ENCODE measurements at places on chromosomes 4 and X.

- no peak for DNase-seq
These were observed 167.9 kb downstream of the MAML3 start for GRCh38 chr4:139986106-139986505.

- no peak for DNase-seq
These were observed 16.7 kb downstream of the BCOR start for GRCh38 chrX:40080894-40081678.

DNA sequence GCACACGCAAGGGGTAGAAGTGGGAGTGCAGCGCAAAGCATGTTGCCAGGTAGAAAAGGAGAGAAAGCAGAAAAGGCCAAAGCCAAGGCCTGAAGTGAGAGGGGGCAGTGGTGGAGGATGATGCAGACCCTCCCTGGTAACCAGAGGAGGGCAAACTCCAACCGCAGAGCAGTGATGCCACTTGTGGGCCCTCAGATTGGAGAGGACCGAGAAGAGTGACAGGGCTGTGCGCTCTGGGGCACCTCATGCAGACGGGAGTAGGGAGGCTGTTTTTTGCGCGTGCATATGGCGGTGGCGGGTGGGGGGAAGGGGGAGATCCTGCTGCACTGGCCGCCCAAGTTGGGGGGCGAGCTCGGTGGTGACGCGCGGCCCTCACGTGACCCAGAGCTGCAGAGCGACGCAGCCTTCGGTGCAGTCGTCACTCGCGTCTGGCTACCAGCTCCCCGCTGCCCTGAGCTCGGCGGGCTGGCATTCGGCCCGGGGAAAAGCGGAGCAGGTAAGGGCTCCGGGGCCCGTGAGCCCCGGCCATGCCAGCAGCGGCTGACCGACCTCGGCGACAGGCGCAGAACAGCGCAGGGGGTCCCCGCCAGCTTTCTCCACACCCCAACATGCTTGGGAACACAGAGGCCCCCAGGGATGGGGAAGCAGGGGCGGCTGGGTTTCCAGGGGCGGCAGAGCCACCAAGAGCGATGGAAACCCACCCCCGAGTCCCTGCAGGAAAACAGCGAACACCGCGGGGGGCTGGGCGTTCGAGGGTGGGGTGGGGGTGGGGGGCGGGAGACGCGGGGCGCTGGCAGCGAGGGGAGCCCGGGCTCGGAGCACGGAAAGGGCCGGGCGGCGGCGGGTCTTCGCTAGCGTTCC is at the start of gene BEX3:
TSS of gene BEX3 (plus strand) at position 421 of the 861 bp plus-strand sequence. CDS start 984 bp downstream, outside the sequence.
- DNase-seq, result peak; percentile 41

DNA sequence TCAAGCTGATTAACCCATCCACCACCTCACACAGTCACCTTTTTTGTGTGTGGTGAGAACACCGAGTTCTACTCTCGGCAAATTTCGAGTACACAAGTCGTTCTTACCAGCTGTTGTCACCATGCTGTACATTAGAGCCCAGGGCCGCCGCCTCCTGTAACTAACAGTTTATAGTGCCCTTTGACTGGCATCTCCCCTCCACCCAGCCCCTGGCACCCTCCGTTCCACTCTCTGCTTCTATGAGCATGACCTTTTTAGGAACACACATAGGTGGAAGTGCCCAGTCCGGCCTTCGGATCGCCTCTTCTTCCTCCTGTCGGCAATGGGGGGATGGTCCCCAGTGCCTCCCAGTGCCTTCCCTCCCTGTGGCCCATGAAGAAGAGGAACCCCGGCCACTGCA is 141.4 kb downstream of the STK32B start:
- no peak for DNase-seq

GRCh38 chr4:1290165-1290977 is 680 bp downstream of the MAEA start:
- DNase-seq, result no peak

DNA sequence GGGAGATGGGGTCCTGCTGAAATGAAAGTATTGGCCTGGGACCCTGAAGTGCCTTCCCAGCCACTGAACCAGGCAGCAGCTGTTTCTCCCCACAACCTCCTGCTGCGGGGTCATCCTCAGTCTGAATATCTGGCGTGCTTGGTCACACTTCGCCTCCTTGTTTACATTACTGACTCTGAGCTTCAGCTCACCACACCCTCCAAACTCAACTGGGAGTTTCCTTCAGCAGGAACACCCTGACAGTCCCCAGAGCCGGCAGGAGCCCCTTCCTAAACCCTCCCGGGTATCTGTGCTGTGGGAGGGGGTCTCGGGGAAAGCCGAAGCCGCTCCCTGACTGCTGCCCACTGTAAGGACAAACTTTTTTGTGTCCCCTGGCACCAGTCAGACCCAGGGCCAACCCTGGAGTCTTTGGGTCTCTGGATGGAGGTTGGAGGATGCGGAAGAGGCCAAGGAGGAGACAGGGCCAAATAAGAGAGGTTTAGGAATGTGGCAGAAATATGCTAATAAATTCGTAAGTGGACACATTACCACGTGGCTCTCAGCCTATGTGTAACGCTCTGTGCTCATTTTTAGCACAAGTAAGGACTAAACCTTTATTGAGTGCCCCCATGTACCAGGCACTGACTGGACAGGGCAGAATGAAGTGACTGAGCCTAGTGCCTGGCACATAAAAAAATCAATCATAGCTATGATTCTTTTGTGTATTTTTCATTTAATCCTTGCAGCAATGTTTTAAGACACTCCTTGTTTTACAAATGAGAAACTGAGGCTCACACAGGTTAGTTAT is 20.7 kb downstream of the FHDC1 start:
- DNase-seq, result no peak

DNA sequence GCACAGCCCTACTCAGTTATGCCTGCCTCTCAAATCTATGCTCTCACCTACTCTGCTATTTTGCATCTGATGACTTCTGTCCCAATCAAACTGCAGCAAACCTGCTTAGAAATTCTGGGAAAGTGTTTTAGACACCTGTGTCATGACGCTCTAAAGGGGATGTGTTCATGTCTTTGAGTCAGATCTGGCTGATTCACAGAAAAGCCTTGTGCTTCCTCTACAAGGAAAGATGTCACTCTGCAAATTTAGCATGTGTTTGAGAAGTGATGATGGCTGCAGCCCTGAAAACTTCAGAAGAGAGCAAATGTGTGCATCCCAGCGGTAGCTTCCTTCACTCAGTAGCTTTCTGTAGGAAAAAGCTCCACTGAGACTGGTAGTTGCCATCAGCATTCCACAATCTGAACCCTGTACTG is 235.4 kb downstream of the MGST2 start:
- no peak for DNase-seq

DNA sequence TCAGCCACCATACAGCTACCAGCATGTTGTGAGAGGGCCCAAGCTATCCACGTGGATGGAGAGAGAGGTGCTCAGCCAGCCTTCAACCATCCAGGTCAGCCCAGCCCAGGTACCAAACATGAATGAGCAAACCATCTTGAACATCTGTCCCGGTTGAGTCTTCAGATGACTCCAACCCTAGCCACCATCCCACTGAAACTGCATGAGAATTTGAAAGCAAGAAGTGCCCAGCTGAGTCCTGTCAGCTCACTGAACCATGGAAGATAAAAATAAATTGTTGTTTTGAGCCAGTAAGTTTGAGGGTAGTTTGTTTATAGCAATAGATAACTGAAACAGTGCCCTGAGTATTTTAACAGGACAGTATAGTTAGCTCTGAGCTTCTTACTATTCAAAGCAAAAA is 7.3 kb upstream of the SEL1L3 start:
- no peak for DNase-seq

DNA sequence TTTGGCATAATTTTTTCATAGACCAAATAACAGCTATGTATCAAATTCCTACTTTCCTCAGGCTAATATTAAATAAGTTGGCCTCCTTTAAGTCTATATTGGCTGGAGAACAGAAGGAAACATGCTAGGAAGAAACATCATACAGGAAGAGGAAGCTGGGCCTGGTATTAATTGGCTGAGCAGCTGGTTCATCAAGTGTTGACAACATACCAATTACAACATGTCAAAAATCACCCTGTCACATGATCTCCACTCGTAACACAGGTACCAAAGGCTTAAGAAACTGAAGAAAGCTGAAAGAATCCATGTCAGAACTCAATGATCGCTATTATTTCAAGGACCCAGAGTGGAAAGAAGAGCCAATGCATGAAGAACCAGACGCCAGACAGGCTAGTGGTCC is 10.5 kb downstream of the WDFY3 start:
- DNase-seq, result no peak

DNA sequence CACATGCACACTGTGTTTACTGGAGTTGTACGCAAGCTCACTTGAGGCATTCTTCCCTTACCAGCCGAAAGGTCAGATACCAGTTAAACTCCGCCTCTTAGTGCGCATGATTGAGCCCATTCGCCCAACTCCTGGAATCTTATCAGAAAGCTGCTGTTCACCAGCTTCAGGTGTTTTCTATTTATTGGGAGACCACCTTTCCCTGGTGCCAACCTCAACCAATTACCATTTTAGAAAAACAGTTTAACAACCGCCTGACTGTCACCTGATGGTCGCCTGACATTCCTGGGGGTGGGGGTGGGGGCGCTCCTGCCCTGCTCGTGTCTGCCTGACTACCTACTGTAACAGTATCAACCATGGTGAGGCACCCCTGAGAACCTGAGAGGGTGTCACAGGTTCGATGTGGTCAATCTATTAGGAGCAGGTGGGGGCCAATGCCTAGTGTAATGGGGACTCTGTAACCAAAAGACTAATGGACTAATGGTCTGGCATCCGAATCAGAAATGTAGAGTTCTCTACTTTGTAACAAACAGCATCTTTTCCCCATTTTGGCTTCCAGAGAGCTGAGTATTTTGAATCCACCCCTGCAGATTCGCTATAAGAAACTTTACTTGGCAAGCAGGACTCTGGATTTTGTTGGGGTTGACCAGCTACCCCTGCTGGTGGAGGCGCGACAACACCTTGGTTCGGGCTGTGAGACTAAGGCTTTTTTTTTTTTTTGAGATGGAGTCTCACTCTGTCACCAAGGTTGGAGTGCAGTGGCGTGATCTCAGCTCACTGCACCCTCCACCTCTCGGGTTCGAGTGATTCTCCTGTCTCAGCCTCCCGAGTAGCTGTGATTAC is 58.2 kb upstream of the ZNF157 start:
- DNase-seq, result peak; percentile 58

DNA sequence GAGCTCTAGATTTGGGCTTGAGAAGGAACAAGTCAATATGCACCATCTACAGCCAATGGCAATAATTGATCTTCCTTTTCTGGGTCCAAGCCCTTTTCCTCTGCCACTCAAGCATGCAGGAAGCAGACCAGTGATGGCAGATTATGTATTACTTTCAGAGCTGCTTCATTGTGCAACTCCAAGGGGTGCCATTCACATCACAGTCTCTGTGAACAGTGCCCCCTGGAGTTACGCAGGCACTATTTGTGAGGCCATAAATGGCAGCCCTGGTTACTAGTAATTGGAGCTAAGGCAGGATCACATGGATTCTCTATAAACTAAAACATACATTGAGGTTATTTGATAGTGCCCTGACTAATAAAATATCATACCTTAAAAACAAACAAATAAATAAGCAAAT is 313.4 kb upstream of the SLC7A11 start:
- no peak for DNase-seq

- DNase-seq, result peak; percentile 26
These were observed 77.4 kb downstream of the PLAC1 start for GRCh38 chrX:134580907-134581306.

GRCh38 chrX:22060415-22061280 is 28.5 kb downstream of the PHEX start:
- peak; percentile 2 for DNase-seq

GRCh38 chr4:576991-577498 is 950 bp upstream of the TMEM271 start:
- DNase-seq, result no peak

- no peak for DNase-seq
These were observed 1923.5 kb downstream of the STIM2 start for GRCh38 chr4:28784188-28784587.

DNA sequence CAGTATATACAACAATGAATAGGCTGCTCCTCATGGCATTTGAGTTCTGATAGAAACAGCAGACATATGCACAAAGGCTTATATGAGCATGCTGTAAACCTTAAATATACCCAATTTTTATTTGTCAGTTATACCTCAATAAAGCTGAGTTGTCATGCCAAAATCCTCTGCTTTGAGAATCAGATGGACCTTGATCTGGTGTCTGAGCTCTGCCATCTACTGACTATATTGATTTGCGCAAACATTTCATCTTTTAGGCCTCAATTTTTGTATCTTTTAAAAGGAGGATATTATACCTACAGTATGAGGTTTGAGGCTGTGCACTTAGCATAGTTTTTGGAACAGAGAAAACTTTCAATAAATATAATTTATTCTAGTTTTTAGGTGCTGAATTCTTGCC is 85.2 kb downstream of the PRRG1 start:
- no peak for DNase-seq

GRCh38 chr4:127685292-127685691 is 44.9 kb upstream of the SLC25A31 start:
- no peak for DNase-seq

Measured in hepatic stellate cell (primary cell).